Activated naive CD8-positive, alpha-beta T cell treated with anti-CD3 and anti-CD28 coated beads, Interleukin-2, amount 10 ng/mL, durations not matched to agents 7 days and 5 days (primary cell): ENCODE measurements at places on chromosomes 3 and 15.

DNA sequence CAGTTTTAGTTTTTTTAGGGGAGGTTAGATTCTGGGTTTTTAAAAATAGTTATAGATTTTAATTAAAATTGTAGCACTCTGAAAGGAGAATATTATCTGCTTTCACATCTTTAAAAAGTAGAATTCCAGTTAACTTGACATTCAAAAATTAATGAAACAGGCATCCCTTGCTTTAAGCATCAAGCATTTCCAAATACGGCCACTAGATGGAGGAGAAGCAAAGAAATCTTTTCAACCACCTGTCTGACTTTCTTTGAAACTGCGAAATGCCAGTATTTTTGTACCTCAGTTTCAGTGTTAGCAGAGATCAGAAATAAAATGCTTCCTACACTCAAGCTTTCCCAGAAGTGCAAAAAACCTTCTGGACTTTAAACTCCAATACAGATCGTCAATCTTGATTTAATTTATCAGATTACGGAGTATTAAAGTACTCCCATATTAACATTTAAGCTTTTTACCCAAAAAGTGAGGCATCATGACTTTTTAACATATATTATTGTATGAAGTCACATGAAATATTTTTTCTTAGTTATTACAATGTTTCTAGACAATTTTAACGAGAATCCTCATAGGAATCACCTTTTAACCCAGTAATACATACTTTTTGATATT lies 153.3 kb downstream of the P3H2 start:
- no peak for DNase-seq

DNA sequence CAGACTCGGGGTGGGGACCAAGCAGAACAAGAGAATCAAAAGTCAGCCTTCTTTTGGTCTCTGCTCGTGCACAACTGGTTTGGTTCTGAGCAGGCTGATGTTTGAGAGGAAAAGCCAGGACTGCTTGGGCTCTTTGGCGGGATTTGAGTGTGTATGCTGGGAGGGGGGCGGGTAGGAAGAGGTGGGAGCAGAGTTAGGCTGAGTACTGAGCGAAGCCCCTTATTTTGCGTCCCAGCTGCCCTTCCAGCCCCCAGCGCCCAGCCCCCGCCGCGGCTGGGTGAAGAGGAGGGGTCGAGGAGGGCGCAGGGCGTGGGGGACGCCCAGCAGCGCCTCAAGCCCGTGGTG lies 153.5 kb upstream of the GOLIM4 start:
- no peak for DNase-seq

- no peak for DNase-seq
These were observed 6.8 kb downstream of the PLSCR1 start for GRCh38 chr3:146537603-146538002.

- DNase-seq: no peak
These were observed 31.3 kb downstream of the RPN1 start for GRCh38 chr3:128619146-128619890.

- DNase-seq: no peak
These were observed 61.4 kb downstream of the GOLIM4 start for GRCh38 chr3:168034152-168034928.

GRCh38 chr3:109963831-109964230 lies 626.5 kb upstream of the DPPA4 start:
- no peak for DNase-seq
